Spleen (tissue), 13 donors: ENCODE measurements at places on chromosomes 4 and X. TPM values are rescaled to one million over a fixed set of nuclear protein-coding genes. Genes with fewer than 3 reads are reported as not detected.
A peak's percentile ranks its signal among the peaks of the same experiment; 100 is the strongest.

The PGAM4 gene
- polyA plus RNA-seq, result not detected

The RAB41 gene
- polyA plus RNA-seq, result not detected

The RBM47 gene
- polyA plus RNA-seq, result 6.0 TPM

The IGSF1 gene
- not detected for polyA plus RNA-seq

The HPGD gene
- polyA plus RNA-seq, result 9.7 TPM

The TRIM61 gene
- 1.4 TPM for polyA plus RNA-seq

The UGT2A2 gene
- not detected for polyA plus RNA-seq

The HS3ST1 gene
- polyA plus RNA-seq, result 1.8 TPM

The BOD1L1 gene
- 16.2 TPM for polyA plus RNA-seq

The COX7B2 gene
- polyA plus RNA-seq, result not detected

The SYN1 gene
- 0.10 TPM for polyA plus RNA-seq

The PPP2R3B gene
- polyA plus RNA-seq, result 45.8 TPM

The PRDM8 gene
- polyA plus RNA-seq, result 1.9 TPM

The STS gene
- 1.8 TPM for polyA plus RNA-seq

The PRMT9 gene
- 3.8 TPM for polyA plus RNA-seq

GRCh38 chr4:154877110-154877760 lies 96.2 kb downstream of the RBM46 start:
- no peak for DNase-seq

GRCh38 chr4:96602661-96603060 lies 762.8 kb downstream of the PDHA2 start:
- no peak for DNase-seq

- DNase-seq, result no peak
Observed at GRCh38 chr4:5217421-5217820, 166.1 kb downstream of the STK32B start.

GRCh38 chr4:105108971-105109370 lies 37.7 kb upstream of the TET2 start:
- no peak for DNase-seq

GRCh38 chr4:27534488-27534887 lies 673.8 kb downstream of the STIM2 start:
- no peak for DNase-seq

DNA sequence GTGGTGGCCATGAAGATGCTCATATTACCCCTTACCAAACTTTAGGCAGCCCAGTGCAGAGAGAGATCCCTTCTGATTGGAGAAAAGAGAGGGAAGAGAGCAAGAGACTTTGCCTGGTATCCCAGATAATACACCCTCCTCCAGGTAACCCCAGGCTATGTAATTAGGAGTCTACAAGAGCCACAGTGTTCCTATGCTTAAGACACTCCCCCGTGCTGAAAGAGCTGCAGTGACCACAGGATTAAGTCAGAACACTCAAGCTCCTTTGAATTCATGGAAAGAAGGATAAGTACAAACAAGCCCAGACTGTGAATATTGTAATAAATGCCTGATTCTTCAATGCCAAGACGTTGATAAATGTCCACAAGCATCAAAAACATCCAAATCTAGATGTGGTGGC lies 41.4 kb downstream of the PABPC4L start:
- no peak for DNase-seq

DNA sequence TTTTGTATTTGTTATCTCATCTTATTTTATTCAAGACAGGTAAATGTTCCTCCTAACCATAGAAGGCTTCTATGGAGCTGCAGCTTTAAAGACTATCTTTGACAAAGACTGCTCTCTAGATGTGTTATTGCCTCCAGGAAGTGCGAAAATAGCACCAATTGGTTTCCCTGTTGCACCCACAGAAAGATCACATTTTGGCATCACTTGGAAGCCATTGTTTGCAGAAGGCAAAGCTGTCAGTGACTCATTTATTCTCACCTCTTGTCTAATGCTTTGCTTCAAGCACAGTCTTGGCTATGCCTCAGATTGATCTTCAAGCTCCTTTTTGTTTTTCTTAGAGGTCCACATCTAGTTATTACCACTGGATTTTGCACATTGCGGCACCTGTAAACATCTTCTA lies 150.3 kb downstream of the PCDH7 start:
- DNase-seq, result no peak

- no peak for DNase-seq
Observed at GRCh38 chr4:172927096-172927814, 241.4 kb upstream of the GALNT7 start.

DNA sequence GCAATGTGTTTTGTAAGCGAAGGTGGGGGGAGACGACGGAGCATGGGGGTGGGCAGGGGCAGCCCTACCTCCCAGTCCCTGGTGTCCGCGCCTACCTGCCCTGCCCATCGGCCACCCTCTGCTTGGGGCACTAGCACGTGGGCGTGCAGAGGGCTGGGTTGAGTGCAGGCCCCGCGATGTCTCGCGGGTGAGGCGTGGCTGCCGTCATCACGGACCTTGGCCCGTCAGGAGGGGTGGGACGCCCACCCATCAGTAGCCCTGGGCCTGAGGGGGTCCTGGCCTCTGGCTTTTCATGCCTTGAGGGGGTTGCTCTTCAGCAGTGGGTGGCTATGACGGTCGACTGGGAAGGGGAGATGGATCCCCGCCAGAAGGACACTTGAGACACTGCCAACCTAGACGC lies 36.1 kb upstream of the GEMIN8 start:
- DNase-seq, result no peak

- DNase-seq, result no peak
Observed at GRCh38 chr4:70724463-70724862, 2.7 kb downstream of the RUFY3 start.

DNA sequence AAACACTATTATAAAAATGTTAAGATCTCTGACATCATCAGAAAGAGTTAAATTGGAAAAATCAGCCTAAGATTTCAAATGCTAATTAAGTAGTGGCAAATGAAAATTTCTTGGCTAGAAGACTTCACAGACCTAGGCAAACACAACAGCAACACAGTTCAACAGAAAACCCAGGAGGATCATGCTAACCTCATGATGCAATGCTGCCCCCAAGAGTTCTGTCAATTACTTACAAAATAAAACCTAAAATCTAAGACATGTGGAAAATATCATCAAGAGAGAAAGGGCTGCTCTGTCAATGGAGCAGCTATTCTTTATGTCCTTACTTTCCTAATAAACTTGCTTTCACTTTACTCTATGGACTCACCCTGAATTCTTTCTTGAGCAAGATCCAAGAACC lies 21.0 kb downstream of the S100G start:
- no peak for DNase-seq

DNA sequence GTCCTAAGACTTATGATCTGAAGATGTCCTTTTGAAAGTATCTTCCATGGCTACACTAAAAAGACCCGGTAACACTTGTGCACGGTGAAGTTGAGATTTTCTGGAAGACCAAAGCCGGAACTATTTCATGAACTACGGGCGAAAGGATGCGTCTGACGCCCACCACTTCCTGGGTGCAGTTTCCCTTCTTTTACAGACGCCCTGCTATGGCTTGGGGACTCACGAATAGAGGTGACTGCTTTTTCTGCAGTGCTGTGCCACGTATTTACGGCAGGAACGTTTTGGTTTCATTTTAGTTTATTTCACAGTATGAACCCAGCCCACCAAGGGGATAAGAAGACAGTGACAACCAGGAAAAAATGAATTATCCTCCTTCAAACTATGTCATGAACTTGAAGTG lies 180.4 kb downstream of the AFAP1 start:
- DNase-seq, result peak; percentile 70

DNA sequence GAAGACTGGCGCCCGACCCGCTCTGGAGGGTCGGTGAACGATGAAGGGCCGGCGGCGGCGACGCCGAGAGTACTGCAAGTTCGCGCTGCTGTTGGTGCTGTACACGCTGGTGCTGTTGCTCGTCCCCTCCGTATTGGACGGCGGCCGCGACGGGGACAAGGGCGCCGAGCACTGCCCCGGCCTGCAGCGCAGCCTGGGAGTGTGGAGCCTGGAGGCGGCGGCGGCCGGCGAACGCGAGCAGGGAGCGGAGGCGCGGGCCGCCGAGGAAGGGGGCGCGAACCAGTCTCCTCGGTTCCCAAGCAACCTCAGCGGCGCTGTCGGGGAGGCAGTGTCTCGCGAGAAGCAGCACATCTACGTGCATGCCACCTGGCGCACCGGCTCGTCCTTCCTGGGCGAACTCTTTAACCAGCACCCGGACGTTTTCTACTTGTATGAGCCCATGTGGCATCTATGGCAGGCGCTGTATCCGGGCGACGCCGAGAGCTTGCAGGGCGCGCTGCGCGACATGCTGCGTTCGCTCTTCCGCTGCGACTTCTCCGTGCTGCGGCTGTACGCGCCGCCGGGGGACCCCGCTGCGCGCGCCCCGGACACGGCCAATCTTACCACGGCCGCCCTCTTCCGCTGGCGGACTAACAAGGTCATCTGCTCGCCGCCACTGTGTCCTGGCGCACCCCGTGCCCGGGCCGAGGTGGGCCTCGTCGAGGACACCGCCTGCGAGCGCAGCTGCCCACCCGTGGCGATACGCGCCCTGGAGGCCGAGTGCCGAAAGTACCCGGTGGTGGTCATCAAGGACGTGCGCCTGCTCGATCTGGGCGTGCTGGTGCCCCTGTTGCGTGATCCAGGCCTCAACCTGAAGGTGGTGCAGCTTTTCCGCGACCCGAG lies 568 bp downstream of the CHST7 start:
- DNase-seq, result peak; percentile 93

GRCh38 chr4:75525910-75526309 lies 11.6 kb downstream of the THAP6 start:
- DNase-seq, result no peak

DNA sequence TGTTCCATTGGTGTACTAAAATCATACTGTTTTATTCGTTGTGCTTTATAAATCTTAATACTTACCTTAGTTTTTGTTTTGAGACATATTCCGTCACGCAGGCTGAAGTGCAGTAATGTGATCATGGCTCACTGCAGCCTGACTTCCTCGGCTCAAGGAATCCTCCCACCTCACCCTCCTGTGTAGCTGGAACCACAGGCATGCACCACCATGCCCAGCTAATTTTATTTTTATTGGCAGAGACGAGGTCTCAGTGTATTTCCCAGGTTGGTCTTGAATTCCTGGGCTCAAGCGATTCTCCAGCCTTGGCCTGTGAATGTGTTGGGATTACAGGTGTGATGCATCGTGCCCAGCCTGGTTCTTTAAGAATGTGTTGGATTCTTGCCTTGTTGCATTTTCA lies 24.4 kb upstream of the DCK start:
- no peak for DNase-seq

GRCh38 chr4:165877286-165877685 lies 4.2 kb downstream of the TLL1 start:
- DNase-seq, result no peak

- DNase-seq, result no peak
Observed at GRCh38 chr4:181792641-181793040, 450.6 kb upstream of the TENM3 start.

GRCh38 chr4:154590329-154591006 lies at the start of gene FGA:
Gene FGA, minus strand, starts transcription at chr4:154590742. Its CDS starts 55 bp downstream, at chr4:154590687.
- no peak for DNase-seq

GRCh38 chr4:3702561-3703221 lies 63.5 kb upstream of the ADRA2C start:
- peak; percentile 49 for DNase-seq

DNA sequence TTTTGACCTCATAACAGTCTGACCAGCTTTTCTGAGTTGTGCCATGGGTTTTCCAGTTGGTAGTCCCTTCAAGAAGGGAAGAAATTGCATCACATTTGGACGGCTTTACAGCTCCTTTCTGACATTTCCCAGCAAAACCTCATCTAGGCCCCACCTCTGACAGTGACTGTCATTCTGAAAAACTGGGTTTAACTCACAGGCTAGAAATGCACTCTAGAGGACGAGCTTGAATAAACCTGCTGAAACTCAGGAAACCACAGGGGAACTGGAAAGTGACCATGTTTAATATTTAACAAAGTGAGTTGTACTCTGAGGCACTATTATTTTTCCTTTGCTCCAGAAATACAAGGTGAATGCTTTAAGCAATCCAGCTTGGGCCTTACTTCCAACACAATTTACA lies 434.3 kb upstream of the RASGEF1B start:
- DNase-seq, result no peak

- DNase-seq, result no peak
Observed at GRCh38 chr4:139800082-139800481, 134.5 kb downstream of the MGST2 start.

DNA sequence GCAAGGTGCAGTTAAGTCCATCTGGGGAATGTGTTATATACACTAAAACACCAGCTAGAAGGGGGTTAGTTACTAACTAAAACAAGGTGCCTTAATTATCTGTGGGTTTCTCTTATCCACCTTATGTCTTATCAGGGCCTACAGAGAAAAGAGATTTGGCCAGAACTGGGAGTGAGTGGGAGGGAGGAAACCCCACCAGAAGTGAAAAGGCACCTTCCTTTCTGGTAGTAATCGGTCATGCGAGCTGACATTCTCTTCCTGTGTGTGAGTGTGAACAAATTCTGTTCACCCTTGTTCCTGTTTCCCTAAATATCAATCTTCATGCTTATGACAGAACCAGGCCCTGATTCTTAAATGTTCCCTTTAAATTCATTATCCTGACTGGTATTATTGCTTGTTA lies 43.5 kb downstream of the SRPX2 start:
- no peak for DNase-seq

DNA sequence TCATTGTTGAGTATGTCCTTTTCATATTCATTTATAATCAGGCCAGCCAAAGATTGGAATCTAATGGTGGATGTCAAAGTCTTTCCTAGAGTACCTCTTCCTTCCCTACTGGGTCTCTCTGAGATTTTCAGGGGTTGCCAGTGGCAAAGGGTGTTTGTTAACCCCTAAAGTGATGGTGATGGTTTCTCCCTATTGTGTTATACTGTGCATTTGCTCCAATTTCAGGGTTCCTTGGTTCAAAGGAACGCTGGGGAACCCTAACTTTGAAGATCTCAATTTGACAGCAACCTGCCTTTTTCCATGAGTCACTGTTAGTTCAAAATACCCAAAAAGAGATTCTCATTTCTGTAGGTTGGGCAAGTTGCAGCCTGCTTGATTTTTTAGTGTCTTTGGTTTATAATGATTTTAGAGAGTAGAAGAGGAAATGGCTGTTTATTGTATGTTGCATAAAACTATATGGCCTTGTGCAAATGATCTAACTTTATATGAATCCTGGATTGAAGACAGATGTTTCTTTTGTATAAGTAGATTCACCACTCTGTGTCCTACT lies 23.0 kb downstream of the GAB1 start:
- no peak for DNase-seq

- no peak for DNase-seq
Observed at GRCh38 chr4:86818211-86818610, 31.0 kb downstream of the SLC10A6 start.

GRCh38 chr4:128386761-128387599 lies 99.4 kb upstream of the PGRMC2 start:
- no peak for DNase-seq

DNA sequence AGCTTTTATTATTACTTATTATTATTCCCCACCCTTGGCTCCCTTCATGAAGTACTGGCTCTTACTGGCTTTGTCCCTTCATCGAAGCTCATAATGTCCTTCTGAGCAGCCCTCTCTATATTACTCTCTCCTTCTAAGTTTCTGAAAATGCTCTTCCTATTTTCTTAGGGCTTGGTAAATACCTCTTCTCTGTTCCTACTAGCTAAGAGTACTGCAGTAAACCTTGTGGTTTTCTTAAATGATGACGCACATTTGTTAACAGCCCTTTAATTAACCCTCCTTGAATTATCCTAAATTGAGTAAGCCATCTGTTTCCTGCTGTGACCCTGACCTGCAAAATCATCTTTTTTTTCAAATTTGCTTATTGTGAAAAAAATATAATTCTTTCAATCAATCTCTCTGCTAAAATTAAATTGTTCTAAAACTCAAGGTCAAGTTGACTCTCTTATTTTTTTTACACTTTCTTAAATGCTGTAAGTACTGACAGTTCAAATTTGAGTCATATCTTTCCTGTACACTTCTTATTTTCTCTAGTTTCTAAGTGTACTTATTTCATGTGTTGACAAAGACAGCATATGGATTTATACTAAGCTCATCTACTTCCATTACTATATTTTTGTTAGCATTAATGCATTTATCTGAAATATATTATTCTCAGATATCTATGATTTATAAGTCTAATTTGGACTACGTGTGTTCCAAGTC lies 148.9 kb downstream of the ADAM29 start:
- DNase-seq, result no peak
